ENCODE measurements at places on chromosomes 4 and X.

- DNase-seq: no peak
These were observed 42.5 kb downstream of the ADD1 start for GRCh38 chr4:2886161-2886560.

DNA sequence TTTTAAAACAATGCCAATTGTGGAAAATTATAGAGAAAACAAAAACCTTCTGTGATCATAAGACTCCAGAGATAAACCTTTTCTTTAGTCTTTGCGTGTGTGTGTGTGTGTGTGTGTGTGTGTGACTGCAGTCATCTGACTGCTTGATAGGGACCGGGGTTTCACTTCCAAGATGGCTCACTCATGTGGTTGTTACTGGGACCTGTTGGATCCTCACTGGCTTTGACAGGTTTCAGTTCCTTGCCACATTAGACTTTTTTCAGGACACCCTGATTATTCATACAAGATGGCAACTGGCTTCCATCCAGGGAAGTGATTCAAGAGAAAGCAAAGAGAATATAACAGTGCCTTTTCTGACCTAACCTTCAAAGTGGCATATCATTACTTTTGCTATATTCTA is 21.9 kb upstream of the MAD2L1 start:
- DNase-seq: no peak

DNA sequence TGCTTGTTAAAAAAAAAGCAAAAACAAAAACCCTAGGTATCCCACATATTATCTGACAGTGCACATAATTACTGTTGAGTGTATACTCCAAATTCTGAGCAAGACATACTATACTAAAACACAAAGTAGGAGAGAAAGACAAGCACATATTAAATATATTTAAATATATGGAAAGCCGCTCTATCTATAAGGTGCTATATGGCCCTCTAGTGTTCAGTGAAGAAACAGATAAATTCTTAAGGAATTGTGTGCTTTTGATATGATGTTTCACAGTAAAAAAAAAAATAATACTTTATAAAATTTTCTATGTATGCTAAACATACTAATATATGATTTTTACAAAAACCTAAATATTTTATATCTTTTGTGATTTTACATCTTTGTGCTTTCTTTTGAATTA is 137.8 kb downstream of the FBXW7 start:
- no peak for DNase-seq

DNA sequence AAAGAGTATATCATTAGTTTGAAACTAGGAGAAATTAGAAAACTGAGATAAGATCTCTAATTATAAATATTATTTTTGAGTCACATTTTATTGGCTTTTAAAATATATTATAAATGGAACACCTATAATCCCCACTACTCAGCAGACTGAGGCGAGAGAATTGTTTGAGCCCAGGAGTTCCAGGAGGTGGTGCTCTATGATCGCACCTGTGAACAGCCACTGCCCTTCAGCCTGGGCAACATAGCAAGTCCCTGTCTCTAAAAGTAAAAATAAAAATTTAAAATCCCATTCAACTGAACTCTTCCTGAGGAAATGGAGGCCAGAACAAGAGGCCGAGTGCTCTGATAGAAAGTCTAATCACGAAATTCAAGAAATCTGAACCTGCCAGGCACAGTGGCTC is 6.3 kb upstream of the C4orf36 start:
- no peak for DNase-seq

DNA sequence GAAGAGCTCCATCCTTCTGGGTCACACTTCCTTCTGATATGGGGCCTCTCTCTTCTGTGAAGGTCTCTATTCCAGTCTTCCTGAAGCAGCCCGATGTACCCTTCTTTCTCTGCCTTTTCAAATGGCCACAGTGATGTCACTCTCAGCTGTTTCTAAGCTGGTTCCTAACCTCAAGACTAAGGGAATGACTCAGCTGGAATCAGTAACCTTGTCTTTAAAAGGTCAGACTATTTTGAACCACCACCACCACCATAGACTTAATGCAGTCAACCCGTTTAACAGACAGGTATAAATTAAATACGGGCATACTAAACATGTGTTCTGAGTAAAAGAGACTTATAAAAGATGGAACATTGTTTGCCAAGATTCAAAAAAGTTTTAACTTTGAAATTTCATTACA is 121.0 kb downstream of the PPA2 start:
- peak; percentile 9 for DNase-seq

DNA sequence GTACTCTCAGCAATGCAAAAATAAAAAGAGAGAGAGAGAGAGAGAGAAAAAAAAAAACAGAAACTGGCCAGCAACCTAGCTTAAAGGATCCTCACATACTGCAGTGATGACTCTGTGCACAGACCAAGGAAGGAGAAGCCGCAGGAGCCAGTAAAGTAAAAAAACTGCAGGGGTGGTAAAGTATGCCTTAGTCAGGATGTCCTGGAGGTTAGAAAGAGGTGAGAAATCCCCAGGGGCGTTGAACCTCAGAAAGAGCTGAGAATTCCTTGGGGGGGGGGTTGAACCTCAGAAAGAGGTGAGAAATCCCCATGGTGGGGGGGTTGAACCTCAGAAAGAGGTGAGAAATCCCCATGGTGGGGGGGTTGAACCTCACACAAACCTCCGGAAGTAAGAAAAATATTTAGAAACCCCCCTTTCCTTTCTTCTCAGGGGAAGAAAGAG is 48.0 kb downstream of the MAGEA9 start:
- peak; percentile 16 for DNase-seq

GRCh38 chrX:119970574-119970973 is 27.0 kb upstream of the NKAP start:
- no peak for DNase-seq

DNA sequence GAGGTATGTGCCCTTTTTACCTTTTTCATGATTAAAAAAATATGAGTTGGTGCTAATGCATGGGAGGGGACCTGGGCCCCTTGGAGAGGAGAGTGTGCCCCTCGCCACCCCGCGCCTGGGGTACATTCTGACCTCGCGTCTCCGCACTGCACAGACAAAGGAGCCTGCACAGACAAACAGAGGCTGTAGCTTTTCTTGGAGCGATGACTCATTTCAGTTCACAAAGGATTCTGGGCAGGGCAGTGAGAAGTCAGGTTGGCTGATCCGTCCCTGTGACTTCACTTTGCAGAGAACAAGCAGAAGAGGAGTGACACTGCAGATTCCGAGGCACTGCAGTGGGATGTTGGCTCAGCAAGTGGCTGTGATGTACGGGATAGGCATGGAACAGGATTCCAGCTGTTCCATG is 82.9 kb downstream of the STOX2 start:
- DNase-seq: no peak

GRCh38 chr4:102823897-102824296 is 3.5 kb downstream of the UBE2D3 start:
- no peak for DNase-seq

All from T-helper 2 cell treated with Interferon-gamma antibody and Interleukin-4, amounts not matched to agents 5 μg/mL and 100 μg/mL, for 36 hours (primary cell).